CD4-positive, alpha-beta T cell treated with Interleukin-4 for 1 hour (primary cell): ENCODE measurements at places on chromosomes 3 and 15.
A peak's percentile ranks its signal among the peaks of the same experiment; 100 is the strongest.

- DNase-seq, result no peak
Measured at GRCh38 chr15:96293441-96293840, 37.1 kb upstream of the NR2F2 start.

GRCh38 chr15:34214135-34214534 lies 4.2 kb upstream of the KATNBL1 start:
- DNase-seq, result no peak

DNA sequence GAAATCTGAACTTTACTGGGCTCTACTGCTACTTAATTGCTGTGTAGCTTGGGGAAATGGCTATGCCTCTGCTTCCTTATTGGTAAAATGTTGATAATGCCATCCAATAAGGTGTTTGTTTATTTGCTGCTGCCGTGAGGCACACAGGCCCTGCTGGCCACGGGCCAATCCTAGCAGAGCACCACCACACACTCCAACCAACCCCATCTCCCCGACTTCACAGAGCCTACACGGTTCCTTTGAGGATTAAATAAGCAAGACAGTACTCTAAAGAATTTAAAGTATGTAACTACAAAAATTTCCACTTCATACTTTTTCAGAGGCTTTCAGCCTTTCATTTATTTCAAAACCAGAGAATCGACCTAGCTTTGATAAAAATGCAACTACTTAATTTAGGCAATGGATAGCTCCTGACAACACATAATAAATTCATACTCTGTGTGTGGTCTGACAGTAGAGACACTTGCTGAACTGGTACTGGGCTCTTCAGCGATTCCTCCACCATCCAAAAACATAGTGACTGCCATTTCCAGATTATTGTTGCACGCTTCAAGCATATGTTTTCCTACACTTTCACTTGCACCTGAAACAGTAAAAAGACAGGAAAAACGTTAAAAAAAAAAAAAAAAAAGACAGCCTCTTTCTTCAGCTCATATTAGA lies 25.3 kb downstream of the UBXN7 start:
- DNase-seq, result no peak

DNA sequence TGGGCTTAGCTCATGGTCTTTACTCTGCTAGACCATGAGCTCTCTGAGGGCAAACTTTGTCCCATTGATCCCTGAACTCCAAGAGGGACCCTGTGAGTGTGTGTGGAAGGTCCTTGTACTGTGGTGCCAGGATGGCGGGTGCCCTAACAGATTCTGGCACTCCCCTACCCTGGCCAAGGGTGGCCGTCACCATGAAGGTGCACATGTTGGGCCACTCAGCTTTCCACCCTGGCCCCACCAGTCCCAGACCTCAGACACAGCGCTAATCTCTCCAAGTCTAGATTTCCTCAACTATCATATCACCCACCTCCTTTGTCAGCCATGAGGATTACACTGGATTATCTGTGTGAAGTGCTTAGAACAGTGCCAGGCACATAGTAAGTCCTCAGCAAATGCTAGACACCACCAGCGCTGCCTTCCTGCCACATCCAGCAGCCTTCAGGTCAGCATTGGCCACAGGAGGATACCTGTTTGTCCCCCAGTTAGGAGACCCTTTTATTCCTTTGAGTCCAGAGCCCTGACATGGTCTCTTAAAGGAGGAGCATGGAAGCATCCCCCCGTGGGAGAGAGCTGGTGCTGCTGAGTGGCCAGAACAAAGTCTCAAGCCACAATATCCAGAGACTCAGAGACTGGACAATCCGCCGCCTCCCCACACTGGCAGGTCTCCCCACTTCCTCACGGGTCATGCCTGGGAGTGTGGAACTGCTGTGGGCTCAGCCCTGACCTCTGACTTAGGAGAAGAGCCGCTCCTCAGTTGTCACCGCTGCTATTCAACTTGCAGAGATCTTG lies 44.5 kb upstream of the SLCO2A1 start:
- no peak for DNase-seq

DNA sequence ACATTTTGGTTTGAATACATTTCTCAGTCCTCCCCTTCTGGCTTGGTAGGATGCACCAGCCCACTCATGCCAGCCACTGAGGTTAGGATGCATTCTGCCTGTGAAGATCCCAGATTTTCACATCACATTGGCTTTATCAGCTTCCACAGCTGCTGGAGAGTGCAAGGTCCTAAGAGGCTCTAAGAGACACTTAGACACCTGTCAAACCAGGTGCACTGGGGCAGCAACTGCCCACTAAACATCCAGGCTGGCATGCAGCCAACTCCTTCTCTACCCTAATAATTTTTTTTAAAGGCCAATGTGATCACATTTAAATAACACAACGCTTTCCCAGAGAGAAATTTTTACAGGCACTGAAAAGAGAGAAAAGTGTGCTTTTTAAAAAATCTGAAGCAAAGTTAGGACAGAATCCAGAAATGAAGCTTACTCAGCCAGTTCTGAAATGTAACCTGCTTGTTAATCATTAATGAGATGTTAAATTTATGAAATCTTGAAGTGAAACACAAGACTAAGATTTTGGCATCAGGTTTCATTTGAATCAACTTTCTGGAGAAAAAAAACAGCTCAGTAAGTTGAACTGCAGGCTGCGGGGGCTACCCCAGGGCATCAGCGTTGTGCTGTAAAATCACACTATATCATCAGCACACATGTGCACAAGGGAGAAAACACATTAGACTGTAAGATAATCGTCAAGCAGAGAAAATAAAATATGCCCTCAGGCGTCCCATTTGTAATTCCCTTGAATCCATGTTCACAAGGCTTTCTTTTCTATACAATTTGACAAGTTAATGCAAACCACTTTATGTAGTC lies 312.9 kb downstream of the ZBBX start:
- DNase-seq, result no peak

DNA sequence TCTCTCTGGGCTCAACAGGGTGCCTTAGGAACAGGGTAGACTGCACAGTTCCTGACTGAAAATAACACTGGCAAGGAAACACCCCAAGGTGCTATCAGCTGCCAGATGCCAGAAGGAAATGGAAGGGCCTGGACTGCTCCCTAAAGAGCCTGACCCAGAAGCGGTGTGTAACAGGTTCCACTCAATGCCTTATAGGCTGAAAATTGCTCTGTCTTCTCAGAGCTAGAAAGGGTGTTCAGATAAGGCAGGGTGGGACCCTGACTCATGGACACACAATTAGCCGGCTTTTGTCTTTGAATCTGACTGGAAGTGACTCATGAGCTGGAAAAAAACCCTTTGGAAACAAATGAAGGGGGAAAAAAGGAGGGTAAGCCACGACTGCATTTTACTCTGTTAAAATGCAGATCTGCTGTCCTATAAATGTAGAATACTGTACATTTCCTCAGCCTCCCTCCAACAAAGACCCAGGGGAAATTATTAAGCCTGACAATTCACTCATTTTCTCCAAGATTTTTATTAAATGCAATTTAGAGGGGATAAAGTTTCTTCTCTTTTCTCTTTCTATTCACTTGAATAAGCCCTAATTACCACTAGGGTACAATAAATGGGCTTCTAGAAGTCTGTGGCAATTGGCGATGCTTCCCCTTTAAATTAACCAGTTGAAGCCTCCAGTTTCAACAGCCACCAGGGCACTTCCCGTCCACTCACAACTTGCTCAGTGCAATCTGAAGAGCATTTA lies 160.2 kb upstream of the TBL1XR1 start:
- peak; percentile 30 for DNase-seq

DNA sequence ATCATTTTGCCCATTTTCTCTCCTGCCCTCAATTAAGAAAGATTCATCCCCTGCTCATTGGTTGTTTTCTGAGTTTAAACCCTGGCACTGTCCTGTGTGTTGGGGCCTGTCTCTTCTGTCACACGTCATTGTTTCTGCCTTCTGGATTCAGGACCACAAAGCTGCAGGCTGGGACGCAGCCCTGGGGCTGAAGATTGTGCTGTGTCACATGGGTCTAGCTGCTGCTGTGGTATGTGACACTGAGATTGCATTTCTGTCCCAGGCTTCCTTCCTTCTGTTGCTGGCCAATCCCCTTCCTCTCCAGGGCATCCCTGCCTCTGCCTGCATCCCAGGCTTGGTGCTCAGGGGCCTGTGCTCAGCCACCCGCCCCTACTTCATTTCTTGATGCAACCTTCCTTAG lies 28.9 kb downstream of the INSYN1 start:
- DNase-seq, result no peak

DNA sequence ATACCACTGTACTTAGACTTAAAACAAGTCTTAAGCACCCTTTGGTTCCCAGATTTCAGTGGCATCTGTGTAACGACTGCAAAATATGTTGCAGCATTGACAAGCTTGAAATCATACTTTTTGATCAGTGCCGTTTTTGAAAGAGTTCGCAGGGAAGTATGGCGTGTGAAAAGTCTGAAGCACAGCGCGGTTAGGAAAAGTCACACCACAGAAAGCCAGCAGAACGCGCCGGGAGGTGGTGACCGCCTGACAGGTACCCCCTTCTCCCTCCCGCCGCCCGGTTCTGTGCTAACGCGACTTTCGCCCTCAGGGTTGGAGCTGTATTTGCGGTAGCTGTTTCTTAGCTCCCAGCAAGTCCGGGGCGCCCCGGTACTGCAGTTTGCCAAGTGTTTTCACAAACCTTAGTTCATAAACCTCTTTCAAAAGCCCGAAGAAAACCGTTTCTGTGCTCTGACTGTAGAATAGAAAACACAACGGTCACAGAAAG lies 481 bp upstream of the CRYBG3 start:
- DNase-seq, result no peak

DNA sequence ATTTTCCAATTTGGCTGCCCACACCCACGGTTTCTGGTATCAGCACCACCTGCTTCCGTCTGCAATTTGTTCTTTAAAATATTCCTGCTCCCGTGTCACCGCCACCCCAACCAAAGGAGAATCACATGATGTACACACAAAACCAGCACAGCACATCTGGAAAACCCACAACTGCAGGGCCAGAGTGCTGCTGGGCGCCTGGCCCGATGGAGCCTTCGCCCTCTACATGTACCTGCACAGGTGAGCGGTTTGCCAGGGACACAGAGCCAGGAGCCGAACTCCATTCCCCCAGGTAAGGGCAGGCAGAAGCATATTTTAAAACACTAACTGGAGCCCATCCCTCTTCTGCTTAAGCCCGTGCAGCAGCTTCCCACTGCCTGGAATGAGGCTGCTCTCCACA lies 75.6 kb downstream of the ADAMTS17 start:
- no peak for DNase-seq

GRCh38 chr15:75211436-75212199 lies 9.9 kb downstream of the C15orf39 start:
- no peak for DNase-seq
